ENCODE measurements at places on chromosomes 6 and 20. TPM values are rescaled to one million over a fixed set of nuclear protein-coding genes. Genes with fewer than 3 reads are reported as not detected.

DNA sequence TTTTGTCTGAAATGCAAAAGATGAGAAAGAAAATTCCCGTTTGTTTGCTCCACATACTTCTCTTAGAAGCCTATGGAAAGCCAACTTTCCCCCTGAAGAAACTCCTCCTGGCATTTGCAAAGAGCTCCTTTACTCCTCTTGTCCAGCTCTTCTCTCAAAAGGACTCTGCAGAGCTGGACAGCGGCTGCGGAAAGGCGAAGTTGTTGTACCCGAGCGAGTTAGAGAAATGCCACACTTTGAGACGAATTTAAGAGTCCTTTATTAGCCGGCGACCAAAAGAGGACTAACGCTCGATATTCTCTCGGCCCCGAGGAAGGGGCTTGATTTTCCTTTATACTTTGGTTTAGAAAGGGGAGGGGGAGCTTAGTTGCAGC, 157.8 kb downstream of the TRIM27 start:
- peaks cover 30% of the 10 kb centered on the region for H3K36me3 ChIP-seq
- no peaks in the 10 kb centered on the region for H3K4me1 ChIP-seq
- H3K27me3 ChIP-seq: peaks cover 91% of the 10 kb centered on the region
- no peak overlapping the region for H3K27ac ChIP-seq
- H3K4me3 ChIP-seq: no peak overlapping the region

Gene TNXB
- total RNA-seq: 14.5 TPM

DNA sequence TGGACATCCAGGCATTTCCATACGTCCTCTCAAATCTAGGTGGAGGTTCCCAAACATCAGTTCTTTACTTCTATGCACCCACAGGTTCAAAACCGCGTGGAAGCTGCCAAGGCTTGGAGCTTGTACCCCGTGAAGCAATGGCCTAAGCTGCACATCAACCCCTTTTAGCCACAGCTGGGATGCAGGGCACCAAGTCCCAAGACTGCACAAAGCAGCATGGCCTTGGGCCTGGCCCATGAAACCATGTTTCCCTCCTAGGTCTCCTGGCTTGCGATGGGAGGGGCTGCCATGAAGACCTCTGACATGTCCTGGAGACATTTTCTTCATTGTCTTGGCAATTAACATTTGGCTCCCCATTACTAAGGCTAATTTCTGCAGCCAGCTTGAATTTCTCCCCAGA, 88.9 kb upstream of the CBLN4 start:
- H3K27ac ChIP-seq: no peak overlapping the region
- no peak for DNase-seq
- H3K36me3 ChIP-seq: no peaks in the 10 kb centered on the region
- peaks cover 6% of the 10 kb centered on the region for H3K27me3 ChIP-seq
- H3K4me1 ChIP-seq: no peaks in the 10 kb centered on the region
- H3K4me3 ChIP-seq: no peak overlapping the region

Gene CD93
- total RNA-seq: 0.10 TPM

Gene IL17A
- total RNA-seq: not detected

GRCh38 chr6:32666420-32667300, at the start of gene HLA-DQB1:
Gene HLA-DQB1 (minus strand): TSS chr6:32666657. CDS start chr6:32666607, 50 bp downstream.
- peaks cover 21% of the 10 kb centered on the region for H3K27me3 ChIP-seq
- peaks cover 24% of the 10 kb centered on the region for H3K4me1 ChIP-seq
- H3K4me3 ChIP-seq: peak within 1 kb of the TSS; percentile 88
- peaks cover under 1% of the 10 kb centered on the region for H3K36me3 ChIP-seq

- DNase-seq: no peak
- no peak overlapping the region for H3K27ac ChIP-seq
- H3K4me3 ChIP-seq: no peak overlapping the region
- peaks cover 2% of the 10 kb centered on the region for H3K36me3 ChIP-seq
Measured at GRCh38 chr6:34130862-34131261, 15.0 kb downstream of the GRM4 start.

Data from naive thymus-derived CD8-positive, alpha-beta T cell (primary cell).